ENCODE measurements at places on chromosomes 13 and 19.
A peak's percentile ranks its signal among the peaks of the same experiment; 100 is the strongest.

GRCh38 chr13:86383151-86383550, 583.9 kb upstream of the SLITRK6 start:
- DNase-seq: no peak

GRCh38 chr13:114032126-114032799, 58.4 kb upstream of the C13orf46 start:
- DNase-seq: no peak

GRCh38 chr19:19214892-19215291, 3.1 kb downstream of the NCAN start:
- no peak for DNase-seq

DNA sequence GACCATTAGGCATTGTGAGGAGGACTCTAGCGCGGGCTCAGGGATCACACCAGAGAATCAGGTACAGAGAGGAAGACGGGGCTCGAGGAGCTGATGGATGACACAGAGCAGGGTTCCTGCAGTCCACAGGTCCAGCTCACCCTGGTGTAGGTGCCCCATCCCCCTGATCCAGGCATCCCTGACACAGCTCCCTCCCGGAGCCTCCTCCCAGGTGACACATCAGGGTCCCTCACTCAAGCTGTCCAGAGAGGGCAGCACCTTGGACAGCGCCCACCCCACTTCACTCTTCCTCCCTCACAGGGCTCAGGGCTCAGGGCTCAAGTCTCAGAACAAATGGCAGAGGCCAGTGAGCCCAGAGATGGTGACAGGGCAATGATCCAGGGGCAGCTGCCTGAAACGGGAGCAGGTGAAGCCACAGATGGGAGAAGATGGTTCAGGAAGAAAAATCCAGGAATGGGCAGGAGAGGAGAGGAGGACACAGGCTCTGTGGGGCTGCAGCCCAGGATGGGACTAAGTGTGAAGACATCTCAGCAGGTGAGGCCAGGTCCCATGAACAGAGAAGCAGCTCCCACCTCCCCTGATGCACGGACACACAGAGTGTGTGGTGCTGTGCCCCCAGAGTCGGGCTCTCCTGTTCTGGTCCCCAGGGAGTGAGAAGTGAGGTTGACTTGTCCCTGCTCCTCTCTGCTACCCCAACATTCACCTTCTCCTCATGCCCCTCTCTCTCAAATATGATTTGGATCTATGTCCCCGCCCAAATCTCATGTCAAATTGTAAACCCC, 2.8 kb upstream of the CEACAM5 start:
- DNase-seq: no peak

- DNase-seq: no peak
These were observed 275.8 kb upstream of the TSHZ3 start for GRCh38 chr19:31625056-31625455.

- DNase-seq: no peak
These were observed 77.7 kb downstream of the RYR1 start for GRCh38 chr19:38511074-38511708.

DNA sequence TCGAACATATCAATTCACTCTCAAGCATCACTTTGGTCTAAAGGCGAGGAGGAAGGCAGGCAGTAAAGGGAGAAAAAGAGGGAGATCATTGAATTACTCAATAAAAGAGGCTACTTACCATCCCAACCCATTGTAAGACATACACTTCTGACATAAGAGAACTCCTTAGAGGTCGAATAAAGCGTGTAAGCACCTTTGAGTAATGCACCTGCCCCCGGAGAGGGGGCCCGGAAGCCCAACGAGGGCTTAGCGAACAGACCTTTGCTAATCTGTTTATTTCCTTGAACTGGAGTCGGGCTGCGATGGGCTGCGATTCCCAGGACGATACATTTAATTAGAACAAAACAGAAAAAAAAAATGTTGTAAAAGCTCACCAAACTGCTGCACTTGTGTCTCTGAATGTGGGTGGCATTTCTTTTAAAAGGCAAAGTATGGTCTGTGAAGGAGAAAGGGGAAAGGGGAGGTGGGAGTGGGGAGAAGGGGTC, 3.0 kb downstream of the ZC3H4 start:
- no peak for DNase-seq

DNA sequence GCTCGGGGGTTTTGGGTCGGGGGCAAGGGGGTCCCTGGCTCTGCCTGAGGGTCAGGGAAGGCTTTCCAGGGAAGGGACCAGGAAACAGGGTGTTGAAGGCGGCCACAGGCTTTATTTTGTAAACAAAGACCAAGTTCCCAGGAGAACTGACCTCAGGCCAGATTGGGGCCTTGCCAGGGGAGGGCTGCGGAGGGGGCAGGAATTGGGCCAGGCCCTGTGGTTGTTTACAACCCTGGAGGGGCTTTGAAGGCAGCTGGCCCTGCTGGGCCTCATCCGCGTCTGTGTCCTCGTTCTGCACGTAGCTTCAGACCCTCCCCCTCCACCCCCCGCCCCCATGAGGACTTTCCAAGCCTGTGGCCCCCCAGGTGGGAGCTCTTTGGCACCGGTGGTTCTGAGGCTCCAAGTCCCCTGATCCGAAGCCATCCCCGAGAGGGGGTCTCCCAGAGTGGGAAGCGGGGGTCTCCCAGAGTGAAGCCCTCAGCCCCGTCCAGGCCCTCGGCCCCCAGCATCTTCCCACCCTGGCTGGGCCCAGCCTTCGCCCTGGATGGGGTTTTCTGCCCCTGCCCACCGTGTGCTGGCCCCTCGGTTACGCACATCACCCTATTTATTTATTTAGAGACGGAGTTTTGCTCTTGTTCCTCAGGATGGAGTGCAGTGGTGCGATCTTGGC, 13.5 kb upstream of the BSG start:
- DNase-seq: no peak

GRCh38 chr13:111335298-111335697, 14.9 kb downstream of the TEX29 start:
- DNase-seq: no peak

DNA sequence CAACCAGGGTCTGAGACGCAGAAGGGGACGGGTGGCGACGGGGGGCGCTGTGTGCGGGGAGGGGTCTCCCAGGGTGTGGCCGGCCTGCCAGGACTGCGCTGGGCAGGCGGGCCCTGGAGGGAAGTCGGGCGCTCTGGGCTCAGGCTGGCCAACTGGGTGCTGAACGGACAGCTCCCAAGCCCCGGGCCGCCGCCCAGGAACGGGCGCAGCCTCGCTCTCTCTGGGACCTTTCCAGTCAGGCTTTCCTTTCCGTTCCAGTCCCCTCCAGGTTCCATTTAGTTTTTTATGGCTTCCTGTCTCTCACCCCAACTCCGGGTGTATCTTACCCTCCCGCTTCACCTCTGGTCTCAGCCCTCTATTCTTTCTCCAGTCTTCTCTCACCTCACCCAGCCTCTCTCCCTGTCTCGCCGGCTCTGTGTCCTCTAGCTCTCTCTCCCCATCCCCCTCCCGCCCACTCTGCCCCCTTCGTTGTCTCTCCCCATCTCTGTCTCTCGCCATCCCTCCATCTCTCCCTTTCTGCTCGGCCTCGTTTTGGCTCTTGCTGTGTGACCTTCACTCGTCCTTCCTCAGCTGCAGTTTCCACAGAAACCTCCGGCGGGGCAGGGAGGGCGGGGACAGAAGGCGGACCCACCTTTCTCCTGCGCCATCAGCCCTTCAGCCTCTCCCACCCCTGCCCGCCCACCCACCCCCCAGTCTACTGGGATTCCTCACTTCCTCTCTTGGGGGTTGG, 3.3 kb upstream of the ATP1A3 start:
- no peak for DNase-seq

DNA sequence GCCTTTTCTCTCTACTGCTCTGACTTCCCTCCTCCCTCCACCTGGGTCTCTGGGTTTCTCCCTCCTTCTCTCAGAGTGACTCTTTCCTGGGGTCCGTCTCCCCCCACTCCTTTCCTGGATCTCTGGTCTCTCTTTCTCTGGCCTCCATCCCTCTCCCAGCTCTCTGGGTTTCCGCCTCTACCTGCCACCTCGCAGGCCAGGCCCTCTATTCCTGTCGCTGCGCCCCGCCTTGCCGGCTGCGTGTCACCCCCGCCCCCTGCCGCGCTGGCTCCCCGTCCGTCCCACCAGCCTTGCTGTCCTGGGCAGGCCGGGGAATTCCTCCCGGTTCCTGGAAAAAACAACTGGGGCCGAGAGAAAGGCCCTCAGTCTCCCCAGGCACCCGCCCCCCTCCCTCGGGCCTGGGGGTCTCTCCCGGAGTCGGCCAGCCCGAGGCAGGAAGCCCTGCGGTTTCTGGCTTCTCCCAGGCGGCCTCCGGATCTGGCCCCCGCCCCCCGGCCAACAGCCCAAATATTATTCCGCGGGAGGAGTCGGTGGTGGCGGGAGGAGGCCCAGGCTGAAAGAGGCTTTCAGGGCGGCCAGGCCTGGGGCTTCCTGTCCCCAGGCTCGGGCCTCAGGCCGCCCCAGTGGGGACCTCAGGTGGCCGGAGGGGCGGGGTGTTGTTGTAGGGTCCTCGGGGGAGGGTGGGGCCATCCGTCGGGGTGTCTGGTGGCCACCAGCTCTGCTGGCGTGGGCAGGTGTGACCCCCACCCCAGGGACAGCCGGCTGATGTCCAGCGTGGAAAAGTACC, 9.3 kb downstream of the IRF2BP1 start:
- no peak for DNase-seq

GRCh38 chr13:44243198-44243857, 130.3 kb upstream of the SERP2 start:
- DNase-seq: no peak

GRCh38 chr19:23395041-23395721, at the start of gene ZNF91:
ZNF91 (minus strand) TSS chr19:23395471; CDS start chr19:23395354, 117 bp downstream.
- peak; percentile 92 for DNase-seq

GRCh38 chr19:31572102-31572975, 223.1 kb upstream of the TSHZ3 start:
- DNase-seq: no peak

- no peak for DNase-seq
These were observed 150.4 kb upstream of the RXFP2 start for GRCh38 chr13:31588893-31589292.

- DNase-seq: no peak
These were observed 15.9 kb downstream of the OPA3 start for GRCh38 chr19:45568732-45569131.

DNA sequence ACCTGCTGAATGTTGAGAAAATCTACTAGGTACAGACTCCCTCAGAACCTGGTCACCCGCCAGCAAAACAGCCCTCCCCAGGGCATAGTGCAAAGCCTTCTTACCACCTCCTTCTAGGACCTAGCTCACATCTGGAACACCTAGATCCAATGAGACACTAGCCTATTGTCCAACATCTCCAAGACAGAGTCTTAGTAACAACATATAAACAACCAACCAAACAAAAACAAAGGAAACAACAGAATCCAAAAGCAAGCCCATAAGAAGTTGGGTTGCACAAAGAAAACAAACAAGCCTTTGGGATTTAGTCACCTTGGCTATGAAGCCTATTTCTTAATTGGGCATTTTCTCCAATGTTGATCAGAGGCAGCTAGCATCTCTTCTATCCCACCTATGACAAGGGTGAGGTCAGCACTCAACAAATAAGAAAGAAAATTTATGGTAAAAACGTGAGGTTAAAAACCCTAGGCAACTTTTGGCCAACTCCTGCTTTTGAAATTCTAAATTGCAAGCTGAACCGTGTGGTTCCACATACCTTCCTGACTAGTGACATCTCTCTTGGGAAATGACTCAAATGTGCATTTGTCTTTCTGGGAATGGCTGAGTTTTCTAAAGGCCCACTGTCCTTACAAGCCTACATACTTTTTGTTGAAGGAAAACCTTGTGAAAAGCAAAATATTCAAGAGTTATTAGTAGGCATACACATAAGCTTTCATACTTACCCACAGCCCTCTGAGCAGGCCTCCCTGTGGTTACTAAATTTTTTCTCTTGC, 66.7 kb downstream of the FAM216B start:
- DNase-seq: no peak

DNA sequence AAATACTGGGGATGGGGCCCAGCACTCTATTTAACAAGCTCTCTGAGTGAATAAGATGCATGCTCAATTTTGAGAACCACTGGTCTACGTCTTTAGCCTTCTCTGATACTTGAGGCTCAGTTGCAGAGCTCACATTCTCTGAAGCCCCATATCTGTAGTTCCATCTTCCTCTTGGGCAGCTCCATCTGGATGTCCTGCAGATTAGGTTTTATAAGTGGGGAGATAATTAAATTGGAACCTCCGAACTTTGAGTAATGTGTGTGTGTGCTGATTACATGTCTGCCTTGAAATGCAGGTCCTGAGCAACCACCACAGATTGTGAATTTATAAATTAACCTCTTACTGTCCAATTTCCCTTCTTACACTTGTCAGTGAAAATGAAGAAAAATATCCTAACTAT, 7.2 kb upstream of the RASL11A start:
- no peak for DNase-seq

GRCh38 chr13:87129602-87130300, 541.4 kb upstream of the SLITRK5 start:
- no peak for DNase-seq

DNA sequence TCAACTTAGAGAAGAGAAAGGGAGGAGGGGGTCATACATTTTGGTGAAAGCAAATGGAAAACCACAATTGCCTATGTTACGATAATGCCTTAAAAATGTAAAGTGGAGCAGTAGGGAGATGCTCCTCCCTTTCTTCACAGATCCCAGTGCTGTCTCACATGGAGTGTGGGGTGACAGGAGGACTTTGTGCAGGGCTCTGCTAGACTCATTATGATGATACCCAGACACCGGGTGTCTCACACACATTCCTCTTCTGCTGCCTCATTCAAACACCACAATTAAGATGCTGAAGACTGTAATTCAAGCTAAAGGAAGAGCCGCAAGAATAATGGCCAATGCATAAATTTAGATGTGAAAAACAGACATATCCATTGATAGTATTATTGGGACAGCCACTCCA, 150.6 kb downstream of the LHFPL6 start:
- DNase-seq: no peak

DNA sequence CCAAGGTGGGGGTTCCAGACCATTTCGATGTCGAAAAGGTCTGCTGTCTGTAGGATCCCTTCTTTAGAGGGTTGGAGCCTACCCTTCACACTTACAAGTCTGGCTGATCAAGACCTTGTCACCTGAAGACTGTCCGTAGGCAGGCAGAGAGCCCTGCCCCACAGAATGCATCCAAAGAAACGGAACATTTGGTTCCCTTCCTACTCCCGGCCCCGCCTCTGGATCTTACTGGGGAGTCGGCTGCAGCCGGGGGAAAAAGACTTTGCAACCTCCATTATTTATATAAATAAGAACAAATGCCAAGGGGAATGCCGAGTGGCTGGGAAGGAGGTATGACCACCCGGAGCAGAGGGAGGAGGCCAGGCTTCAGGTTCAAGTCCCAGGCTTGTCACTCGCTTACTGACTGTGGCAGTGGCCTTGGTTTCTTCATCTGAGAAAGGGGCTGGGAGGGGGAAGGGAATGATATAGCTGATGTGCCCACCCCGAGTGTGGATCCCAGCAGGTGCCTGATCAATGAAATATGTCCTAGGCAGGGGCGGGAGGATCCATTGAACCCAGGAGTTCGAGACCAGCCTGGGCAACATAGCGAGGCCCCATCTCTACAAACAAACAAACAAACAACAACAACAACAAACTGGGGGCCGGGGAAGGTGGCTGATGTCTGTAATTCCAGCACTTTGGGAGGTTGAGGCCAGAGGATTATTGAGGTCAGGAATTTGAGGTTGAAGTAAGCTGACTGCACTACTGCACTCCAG, 48.7 kb downstream of the RFX2 start:
- no peak for DNase-seq

GRCh38 chr13:23632048-23632582, 61.9 kb downstream of the TNFRSF19 start:
- no peak for DNase-seq
